ENCODE measurements at places on chromosomes 16 and 17. TPM values are rescaled to one million over a fixed set of nuclear protein-coding genes. Genes with fewer than 3 reads are reported as not detected.

GRCh38 chr17:56652628-56653027, 59.1 kb downstream of the NOG start:
- DNase-seq: no peak

The CBX2 gene
- total RNA-seq: 48.6 TPM

GRCh38 chr16:84143784-84144199, 1.2 kb downstream of the HSDL1 start:
- DNase-seq: no peak

GRCh38 chr16:53091466-53092211, 36.8 kb downstream of the CHD9 start:
- DNase-seq: no peak

- no peak for DNase-seq
Measured at GRCh38 chr16:73206151-73206707, 158.3 kb upstream of the ZFHX3 start.

GRCh38 chr17:44353672-44354331, 8.7 kb downstream of the GRN start:
- no peak for DNase-seq

GRCh38 chr16:11828696-11829095, 22.6 kb downstream of the RSL1D1 start:
- DNase-seq: no peak

- no peak for DNase-seq
Measured at GRCh38 chr17:69103557-69104233, 38.0 kb downstream of the ABCA6 start.
